Common myeloid progenitor, CD34-positive (primary cell): ENCODE measurements at places on chromosomes 16 and 17.

- H3K27ac ChIP-seq = no peak overlapping the region
- DNase-seq = no peak
- no peaks in the 10 kb centered on the region for H3K4me1 ChIP-seq
- H3K4me3 ChIP-seq = no peak overlapping the region
Observed at GRCh38 chr16:68346892-68347480, 36.2 kb downstream of the PRMT7 start.

GRCh38 chr16:67390816-67391423, 2.4 kb downstream of the TPPP3 start:
- H3K27me3 ChIP-seq = no peaks in the 10 kb centered on the region
- H3K4me3 ChIP-seq = no peak overlapping the region
- no peaks in the 10 kb centered on the region for H3K36me3 ChIP-seq
- no peak overlapping the region for H3K27ac ChIP-seq

- no peak overlapping the region for H3K27ac ChIP-seq
- no peaks in the 10 kb centered on the region for H3K4me1 ChIP-seq
- H3K27me3 ChIP-seq = no peaks in the 10 kb centered on the region
- H3K4me3 ChIP-seq = no peak overlapping the region
- DNase-seq = no peak
- H3K36me3 ChIP-seq = no peaks in the 10 kb centered on the region
Observed at GRCh38 chr16:4636196-4636595, 11.6 kb downstream of the MGRN1 start.

GRCh38 chr17:77494664-77495435, 354.1 kb downstream of the SEC14L1 start:
- H3K27ac ChIP-seq = no peak overlapping the region
- no peaks in the 10 kb centered on the region for H3K27me3 ChIP-seq
- H3K4me3 ChIP-seq = no peak overlapping the region
- H3K4me1 ChIP-seq = no peaks in the 10 kb centered on the region

DNA sequence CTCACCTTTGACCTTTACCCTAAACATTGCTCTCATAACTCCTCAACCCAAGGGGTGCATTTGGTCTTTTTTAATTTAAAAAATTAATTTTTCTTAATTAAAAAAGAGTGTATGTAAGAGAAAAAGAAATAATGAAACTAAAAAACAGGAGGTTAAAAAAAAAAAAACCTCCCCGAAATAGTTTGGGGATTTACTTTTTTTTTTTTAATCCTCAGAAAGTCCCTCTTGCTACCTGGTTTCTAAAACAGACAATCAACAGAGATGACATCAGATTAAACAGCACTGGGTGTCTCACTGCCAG, 301.3 kb downstream of the SOX9 start:
- H3K4me1 ChIP-seq = peaks cover 4% of the 10 kb centered on the region
- H3K36me3 ChIP-seq = no peaks in the 10 kb centered on the region
- H3K27me3 ChIP-seq = no peaks in the 10 kb centered on the region
- H3K27ac ChIP-seq = no peak overlapping the region
- no peak overlapping the region for H3K4me3 ChIP-seq

GRCh38 chr17:51032850-51033249, 87.8 kb downstream of the SPAG9 start:
- DNase-seq = no peak
- H3K4me1 ChIP-seq = peaks cover 31% of the 10 kb centered on the region
- H3K27me3 ChIP-seq = no peaks in the 10 kb centered on the region
- peaks cover 2% of the 10 kb centered on the region for H3K36me3 ChIP-seq
- H3K4me3 ChIP-seq = no peak overlapping the region

DNA sequence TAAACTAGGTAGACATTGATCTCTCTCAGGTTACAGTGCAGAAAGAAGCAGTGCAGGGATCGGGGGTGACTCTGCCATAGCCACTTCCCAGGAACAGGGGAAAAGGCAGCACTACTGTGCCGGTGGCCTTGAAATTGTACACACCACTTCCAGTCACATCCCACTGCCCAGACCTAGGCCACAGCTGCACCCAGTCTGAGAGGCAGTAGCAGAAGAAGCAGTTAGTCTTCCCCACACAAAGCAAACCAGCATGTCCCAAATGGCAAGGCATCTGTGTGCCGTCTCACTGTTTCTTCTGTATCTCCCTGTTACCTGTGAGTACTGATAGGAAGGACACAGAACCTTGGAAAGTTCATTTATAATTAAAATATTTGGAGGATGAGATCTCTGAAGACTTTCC, 47.0 kb downstream of the TMC6 start:
- no peak for DNase-seq
- peaks cover 22% of the 10 kb centered on the region for H3K36me3 ChIP-seq
- H3K4me1 ChIP-seq = no peaks in the 10 kb centered on the region
- no peak overlapping the region for H3K27ac ChIP-seq
- no peaks in the 10 kb centered on the region for H3K27me3 ChIP-seq
- no peak overlapping the region for H3K4me3 ChIP-seq

- H3K27me3 ChIP-seq = no peaks in the 10 kb centered on the region
- H3K4me1 ChIP-seq = peaks cover 82% of the 10 kb centered on the region
- H3K36me3 ChIP-seq = no peaks in the 10 kb centered on the region
Observed at GRCh38 chr17:4438162-4438944, 4.6 kb downstream of the SPNS3 start.

GRCh38 chr17:34739386-34739785, 160.0 kb downstream of the TMEM132E start:
- H3K4me3 ChIP-seq = no peak overlapping the region
- H3K27me3 ChIP-seq = no peaks in the 10 kb centered on the region
- H3K27ac ChIP-seq = no peak overlapping the region
- no peaks in the 10 kb centered on the region for H3K4me1 ChIP-seq
- DNase-seq = no peak
- no peaks in the 10 kb centered on the region for H3K36me3 ChIP-seq

DNA sequence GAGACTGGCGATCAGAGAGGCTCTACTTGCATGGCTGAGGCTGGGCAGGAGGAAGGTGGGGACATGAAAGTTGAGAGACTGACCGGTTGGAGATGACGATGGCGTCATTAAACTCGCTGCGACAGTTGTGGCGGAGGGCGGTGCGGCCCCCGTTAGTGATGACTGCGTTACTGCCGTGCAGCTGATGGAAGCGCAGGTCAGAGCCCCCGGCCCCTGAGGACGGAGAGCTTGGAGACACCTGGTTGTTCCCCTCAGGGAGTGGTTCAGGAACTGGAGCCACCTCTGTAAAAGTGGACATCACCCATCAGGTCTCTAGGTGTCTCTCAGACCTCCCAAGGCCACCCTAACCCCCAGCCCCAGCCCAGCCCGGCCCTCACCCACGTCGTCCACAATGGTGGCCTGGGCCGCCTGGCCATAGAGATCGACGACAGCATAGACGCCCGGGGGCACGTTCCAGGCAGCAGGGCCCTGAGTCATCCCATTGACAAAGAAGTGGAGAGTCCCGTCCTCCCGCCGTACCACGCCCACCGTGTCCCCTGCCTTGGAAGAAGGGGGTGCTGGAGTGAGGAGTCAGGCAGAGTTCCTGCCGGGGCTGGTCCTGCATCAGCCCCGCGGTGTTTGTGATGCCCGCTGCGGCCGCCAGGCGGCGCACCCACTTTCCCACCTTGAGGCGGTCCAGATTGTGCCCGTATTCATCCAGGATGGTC, 5.3 kb downstream of the NEURL4 start:
- no peak overlapping the region for H3K4me3 ChIP-seq

- H3K4me1 ChIP-seq = peaks cover 23% of the 10 kb centered on the region
- peak; percentile 2 for DNase-seq
- H3K27ac ChIP-seq = no peak overlapping the region
- no peaks in the 10 kb centered on the region for H3K36me3 ChIP-seq
- peaks cover 4% of the 10 kb centered on the region for H3K27me3 ChIP-seq
Observed at GRCh38 chr17:80413771-80414507, 1.0 kb upstream of the ENDOV start.

DNA sequence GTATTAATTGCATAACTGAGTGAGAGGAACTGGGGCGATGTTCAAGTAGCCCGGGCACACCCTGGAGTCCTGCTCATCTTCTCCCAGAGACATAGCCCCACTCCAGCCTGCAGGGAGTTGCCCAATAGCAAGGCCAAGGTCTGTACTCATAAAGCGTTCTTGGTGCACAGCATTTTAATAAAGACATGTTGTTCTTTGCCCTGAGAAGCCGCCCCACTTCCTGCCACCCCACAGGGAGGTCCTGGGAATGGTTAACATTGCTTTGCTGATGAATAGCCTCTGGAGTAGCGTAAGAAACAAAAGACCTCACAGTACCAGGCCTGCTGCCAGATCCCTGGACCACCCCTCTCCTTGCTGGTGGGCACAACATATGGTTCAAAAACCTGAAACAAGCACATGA, 21.6 kb upstream of the CDH1 start:
- H3K36me3 ChIP-seq = no peaks in the 10 kb centered on the region
- H3K27ac ChIP-seq = no peak overlapping the region
- H3K27me3 ChIP-seq = no peaks in the 10 kb centered on the region
- no peak overlapping the region for H3K4me3 ChIP-seq
- DNase-seq = no peak
- peaks cover 8% of the 10 kb centered on the region for H3K4me1 ChIP-seq

- no peak overlapping the region for H3K27ac ChIP-seq
- H3K36me3 ChIP-seq = peaks cover 22% of the 10 kb centered on the region
- H3K4me3 ChIP-seq = no peak overlapping the region
- DNase-seq = no peak
- H3K4me1 ChIP-seq = peaks cover 10% of the 10 kb centered on the region
- H3K27me3 ChIP-seq = no peaks in the 10 kb centered on the region
Observed at GRCh38 chr17:35132099-35132498, 10.0 kb downstream of the NLE1 start.

- H3K4me3 ChIP-seq = peak within 1 kb of the TSS; percentile 47
- H3K27me3 ChIP-seq = peaks cover 49% of the 10 kb centered on the region
- peaks cover 25% of the 10 kb centered on the region for H3K4me1 ChIP-seq
- peak; percentile 68 for DNase-seq
Observed at GRCh38 chr17:43907425-43907981, at the start of gene MPP2. Gene MPP2 (minus strand): TSS chr17:43907536. CDS start chr17:43904460, 3,076 bp downstream.

GRCh38 chr17:35915153-35915964, 15.2 kb downstream of the RDM1 start:
- no peak for DNase-seq
- no peak overlapping the region for H3K4me3 ChIP-seq
- H3K27me3 ChIP-seq = no peaks in the 10 kb centered on the region
- no peak overlapping the region for H3K27ac ChIP-seq
- H3K4me1 ChIP-seq = peaks cover 8% of the 10 kb centered on the region

DNA sequence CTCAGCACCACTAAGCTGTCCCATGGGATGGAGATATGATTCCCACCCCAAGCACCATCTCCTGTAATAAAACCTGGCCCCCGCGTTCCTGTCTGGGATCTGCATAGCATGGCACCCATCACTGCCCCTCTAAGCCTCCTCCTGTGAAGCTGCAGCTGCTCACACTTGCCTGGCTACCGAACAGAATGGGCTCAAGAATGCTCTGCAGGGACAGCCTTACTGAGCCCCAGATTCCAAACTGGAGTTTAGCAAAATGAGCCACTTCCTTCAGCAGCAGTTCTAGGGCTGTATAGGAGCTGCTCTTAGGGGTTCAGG, 256.1 kb downstream of the CPPED1 start:
- H3K4me1 ChIP-seq = no peaks in the 10 kb centered on the region
- no peak overlapping the region for H3K27ac ChIP-seq
- DNase-seq = no peak
- H3K4me3 ChIP-seq = no peak overlapping the region
- H3K27me3 ChIP-seq = no peaks in the 10 kb centered on the region

DNA sequence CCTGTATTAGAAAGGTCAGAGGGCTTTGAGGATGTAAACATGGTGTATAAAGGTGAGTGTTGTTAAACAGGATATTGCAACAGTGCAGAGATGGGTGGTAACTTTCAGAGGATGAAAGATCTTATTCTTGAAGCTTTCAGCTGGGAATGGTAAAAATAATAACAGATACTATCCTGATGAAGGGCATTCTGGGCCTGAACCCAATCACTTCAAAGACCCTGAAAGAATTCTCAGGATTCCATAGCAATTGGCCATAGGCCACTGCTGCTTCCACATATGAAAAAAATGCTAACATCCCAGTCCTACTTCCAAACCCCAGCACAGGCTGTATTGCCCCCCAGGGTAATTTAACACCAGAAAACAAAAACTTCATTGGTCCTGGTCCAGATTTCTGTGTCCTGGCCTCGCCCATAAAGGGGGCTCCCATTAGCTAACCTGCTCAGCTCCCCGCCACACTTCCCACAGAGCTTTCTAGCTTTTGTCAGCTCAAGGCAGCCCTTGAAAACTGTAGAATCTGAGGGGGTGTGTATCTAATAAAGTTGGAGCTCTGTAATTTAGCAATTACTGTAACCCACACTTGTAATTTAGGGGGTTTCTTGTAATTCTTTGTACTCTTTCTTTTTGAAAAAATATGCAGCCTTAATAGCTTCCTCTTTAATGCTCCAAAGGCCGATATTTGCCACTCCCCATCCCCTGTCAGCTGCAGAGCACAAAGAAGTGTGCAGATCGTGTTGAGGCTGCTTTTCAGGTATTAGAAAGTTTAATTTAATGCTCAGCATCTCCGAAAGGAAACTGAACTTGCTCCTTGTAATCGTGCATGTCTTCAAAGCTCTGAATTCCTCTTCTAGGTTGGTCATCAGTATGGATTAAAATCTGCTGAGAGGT, 371.5 kb downstream of the SEC14L1 start:
- H3K36me3 ChIP-seq = no peaks in the 10 kb centered on the region
- H3K27me3 ChIP-seq = no peaks in the 10 kb centered on the region
- no peak overlapping the region for H3K4me3 ChIP-seq
- DNase-seq = no peak

DNA sequence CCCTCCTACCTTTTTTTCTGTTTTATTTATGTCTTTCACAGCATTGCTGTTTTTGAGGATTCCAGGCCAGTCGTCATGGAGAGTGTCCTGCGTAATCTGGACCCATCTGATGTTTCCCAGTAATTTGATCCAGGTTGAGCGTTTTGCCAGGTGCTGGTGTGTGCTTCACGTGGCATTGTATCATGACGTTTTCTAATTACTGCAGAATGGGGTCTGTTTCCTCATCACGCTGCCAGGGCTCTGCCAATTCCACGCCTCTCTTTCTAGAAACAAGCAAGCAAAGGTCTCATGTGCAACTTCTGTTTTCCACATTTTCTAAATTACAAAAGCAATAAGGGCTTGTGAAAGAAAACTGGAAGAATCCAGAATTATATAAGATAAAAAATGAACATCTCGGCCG, 28.3 kb upstream of the BHLHA9 start:
- DNase-seq = no peak
- no peak overlapping the region for H3K27ac ChIP-seq
- H3K36me3 ChIP-seq = no peaks in the 10 kb centered on the region

GRCh38 chr16:85227084-85227945, 115.0 kb upstream of the CIBAR2 start:
- DNase-seq = no peak
- H3K36me3 ChIP-seq = no peaks in the 10 kb centered on the region
- no peak overlapping the region for H3K4me3 ChIP-seq
- no peaks in the 10 kb centered on the region for H3K27me3 ChIP-seq
- no peak overlapping the region for H3K27ac ChIP-seq
- no peaks in the 10 kb centered on the region for H3K4me1 ChIP-seq

DNA sequence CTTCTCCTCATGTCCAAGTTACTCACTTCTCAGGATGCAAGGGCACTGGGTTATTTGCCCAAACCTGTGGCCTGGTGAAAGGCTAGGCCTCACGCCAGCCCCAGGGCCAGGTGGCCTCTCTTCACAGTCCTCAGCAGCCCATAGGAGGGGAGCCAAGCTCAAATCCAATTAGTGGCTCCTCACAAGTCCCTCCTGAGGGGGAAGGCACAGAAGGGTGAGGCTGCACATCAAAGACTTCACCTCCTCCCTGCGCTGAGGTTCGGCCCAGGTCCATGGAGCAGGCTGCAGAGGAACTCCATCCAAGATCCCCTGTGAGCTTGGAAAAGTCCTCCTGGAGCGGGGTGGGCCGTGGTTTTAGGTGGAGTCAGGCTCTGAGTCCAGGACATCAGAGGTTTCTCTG, 320.0 kb downstream of the FOXL1 start:
- no peaks in the 10 kb centered on the region for H3K4me1 ChIP-seq
- no peak for DNase-seq
- no peaks in the 10 kb centered on the region for H3K36me3 ChIP-seq
- no peaks in the 10 kb centered on the region for H3K27me3 ChIP-seq
- H3K27ac ChIP-seq = no peak overlapping the region
